Mesenchymal stem cell (in vitro differentiated cells and primary cell): ENCODE measurements at places on chromosomes 11 and 22.

DNA sequence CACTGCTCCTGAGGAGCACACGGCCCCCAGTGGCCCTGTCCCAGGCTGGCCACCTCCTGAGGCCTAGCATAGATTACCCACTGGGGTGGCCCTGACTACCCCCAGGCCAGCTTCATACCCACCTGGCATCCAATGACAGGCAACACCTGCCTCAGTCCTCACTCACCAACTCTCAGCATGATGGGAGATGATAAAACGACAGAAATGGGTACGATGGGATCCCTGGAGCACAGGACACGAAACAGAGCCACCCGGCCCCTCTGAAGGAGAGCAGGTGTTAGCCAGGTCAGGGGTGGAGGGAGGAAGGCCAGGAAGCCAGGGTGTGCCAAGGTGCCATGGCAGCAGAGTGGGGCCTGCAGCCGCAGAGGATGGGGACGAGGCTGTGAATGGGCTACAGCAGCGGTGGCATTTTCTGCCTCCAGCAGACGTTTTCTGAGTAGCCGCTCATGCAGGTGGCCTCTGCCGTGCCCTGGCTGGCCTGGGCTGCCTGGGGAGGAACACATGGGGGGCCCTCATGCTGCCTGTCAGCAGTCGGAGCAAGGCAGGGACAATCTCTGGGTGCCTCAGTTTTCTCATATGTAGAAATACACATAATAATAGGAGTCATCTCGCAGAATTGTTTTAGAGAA is 50.2 kb upstream of the FGF3 start:
- no peak for DNase-seq

GRCh38 chr11:3092603-3093141 is 35.4 kb upstream of the CARS1 start:
- no peak for DNase-seq

- DNase-seq = no peak
These were observed 30.5 kb upstream of the PPARA start for GRCh38 chr22:46119729-46120419.

- no peak for DNase-seq
These were observed 710 bp upstream of the DGCR2 start for GRCh38 chr22:19122752-19123492.

GRCh38 chr11:74691755-74692154 is 39.5 kb downstream of the CHRDL2 start:
- DNase-seq = no peak

DNA sequence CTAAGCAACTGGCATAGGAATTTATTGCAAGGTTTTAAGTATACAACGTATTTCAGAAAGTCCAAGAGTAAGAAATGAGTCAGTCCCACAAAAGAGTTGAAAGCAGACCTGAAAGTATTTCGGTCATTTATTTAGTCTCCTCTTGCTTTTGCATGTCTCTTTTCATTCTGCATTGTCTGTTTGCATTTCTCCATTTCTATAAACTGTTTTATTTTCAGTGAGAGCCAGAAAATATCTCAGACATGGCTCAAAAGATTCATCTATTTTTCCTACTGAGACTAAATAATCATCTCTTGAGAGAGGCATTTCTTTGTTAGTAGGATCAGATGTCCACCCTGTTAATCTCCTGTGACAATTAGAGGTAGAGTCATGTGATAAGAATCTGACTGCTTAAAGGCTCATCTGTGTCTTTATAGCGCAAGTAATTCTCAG is 219.1 kb upstream of the CCDC179 start:
- peak; percentile 45 for DNase-seq

- DNase-seq = no peak
These were observed 83.5 kb upstream of the THY1 start for GRCh38 chr11:119506436-119506835.

DNA sequence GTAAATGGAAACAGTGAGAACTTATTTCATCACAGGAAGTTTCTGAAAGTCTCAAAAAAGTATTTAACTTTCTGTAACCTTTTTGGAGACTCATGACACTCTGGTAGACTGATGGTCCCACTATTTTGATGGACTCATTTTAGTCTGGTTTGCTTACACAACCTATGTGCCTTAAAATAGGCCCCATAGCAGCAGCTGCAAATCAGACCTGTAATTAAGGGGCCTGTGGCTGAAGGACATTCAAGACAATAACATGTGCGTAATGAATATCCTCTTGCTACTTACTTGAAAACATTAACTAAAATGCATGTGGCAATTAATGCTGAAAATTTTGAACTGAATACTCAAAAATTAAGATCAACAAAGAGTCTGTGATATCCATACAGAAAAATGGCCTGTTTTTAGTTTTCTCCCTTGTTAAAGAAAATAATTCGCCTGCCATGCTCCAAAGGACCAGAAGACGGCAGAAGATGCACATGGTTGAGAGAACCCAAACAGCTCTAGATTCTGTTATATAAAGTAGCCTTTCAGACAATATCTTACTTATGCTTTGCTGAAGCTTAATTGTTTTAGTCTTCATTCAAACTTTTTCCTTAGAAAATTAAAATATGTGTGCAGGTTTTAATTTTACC is 568.5 kb downstream of the KCNA4 start:
- DNase-seq = peak; percentile 17

DNA sequence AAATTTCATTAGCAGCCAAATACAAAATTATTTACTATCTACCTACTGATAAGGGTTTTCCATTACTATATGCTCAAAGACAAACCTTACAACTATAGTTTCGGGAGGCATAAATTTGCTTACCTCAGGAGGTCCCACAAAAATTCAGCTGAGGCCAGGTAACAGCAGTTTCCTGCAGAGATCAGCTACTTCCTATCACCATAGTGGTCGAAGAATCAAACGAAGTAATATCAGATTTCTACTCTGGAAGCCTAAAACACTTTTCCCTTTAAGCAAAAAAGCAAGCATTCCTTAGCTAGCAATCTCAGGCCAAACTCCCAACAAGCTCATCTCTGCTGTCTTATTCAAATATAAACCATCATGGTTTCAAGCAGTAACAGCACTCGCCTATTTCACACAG is 3.1 kb downstream of the NAP1L4 start:
- peak; percentile 23 for DNase-seq

DNA sequence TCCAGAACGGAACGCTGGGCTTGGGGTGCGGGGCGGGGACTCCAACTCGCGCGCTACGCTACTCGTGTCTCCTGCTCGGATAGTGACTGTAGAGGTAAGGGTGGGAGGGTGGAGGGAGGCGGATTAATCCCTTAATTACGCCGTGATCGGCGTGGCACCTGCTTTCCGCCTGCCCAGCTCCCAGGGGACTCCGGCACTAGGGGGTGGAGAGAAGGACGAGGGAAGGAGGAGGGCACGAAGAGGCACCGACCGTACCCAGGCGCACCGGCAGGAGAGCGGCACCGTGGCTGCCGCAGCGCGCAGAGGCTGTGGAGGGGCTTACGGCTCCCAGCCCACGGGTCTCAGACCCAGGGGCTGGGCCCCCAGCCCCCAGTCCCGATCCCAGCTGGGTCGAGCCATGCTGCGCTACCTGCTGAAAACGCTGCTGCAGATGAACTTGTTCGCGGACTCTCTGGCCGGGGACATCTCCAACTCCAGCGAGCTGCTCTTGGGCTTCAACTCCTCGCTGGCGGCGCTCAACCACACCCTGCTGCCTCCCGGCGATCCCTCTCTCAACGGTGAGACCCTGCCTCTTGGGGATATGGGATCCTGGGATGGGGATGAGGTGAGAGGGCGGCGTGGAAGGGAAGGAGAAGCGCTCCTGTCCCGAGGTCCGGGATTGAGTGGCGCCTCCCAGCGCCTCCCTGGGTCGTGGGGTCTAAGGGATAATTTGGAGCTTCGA is at the start of gene ROBO3:
Gene ROBO3 (plus strand): TSS at position 252 of the 721 bp plus-strand sequence. CDS start 146 bp downstream, at position 398.
- DNase-seq = peak; percentile 26

DNA sequence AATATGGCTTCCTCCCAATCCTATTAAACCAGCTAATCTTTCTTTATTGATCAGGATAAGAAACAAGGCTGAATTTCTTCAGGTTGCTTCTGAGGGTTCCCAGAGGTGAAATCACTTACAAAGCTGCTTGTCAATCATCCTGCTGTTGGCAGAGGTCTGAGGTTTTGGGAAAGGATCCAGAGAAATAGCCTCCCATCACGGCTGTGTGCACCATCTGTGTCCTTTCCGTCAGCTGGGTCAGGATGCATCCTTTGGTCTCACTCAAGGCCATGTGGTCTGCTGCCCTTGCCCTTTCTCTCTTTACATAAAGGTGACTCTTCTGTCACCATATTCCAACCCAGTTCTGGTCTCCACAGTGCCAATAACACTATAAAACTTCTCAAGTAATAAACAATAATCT is 113.4 kb upstream of the TEAD1 start:
- no peak for DNase-seq

DNA sequence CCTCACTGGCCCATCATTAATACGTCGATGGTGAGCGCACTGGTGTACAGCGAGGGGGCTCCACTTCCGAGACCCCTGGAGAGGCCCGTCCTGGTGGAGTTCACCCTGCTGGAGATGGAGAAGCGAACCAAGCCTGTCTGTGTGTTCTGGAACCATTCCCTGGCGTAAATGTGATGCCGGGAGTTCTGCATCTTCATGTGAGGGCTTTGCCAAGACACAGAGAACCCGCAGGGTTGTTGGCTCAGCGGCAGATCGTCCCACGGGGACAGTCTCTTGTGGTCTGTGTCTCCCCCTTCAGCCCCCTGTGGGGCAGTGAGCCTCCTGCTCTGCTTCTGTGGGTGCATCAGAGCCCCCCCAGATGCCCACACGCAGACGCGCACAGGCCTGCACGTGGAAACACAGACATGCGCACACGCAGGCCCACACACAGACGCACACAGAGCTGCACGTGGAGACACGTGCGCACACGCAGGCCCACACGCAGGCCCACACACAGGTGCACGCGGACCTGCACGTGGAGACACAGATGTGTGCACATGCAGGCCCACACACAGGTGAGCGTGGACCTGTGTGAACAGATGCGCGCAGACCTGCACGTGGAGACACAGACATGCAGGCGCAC is 55.8 kb upstream of the PRODH start:
- no peak for DNase-seq

- no peak for DNase-seq
These were observed 12.6 kb upstream of the MTFP1 start for GRCh38 chr22:30413001-30413400.

GRCh38 chr11:116970485-116971292 is 127.5 kb downstream of the SIK3 start:
- peak; percentile 17 for DNase-seq

DNA sequence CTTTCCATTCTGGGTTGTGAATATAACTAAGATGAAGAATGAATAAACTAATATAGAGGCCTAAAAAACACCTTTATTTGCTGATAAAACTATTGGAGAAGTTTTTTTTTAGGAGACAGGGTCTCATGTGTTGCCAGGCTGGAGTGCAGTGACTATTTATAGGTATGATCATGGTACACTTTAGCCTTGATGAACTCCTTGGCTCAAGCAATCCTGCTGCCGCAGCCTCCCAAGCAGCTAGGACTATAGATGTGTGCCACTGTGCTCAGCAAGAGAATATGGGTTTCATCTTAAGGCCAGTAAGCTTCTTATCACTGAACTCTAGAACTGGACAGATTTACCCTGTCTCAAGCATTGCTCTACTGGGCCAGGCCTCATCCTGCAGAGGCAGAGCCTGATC is 26.6 kb downstream of the CCDC90B start:
- DNase-seq = no peak

DNA sequence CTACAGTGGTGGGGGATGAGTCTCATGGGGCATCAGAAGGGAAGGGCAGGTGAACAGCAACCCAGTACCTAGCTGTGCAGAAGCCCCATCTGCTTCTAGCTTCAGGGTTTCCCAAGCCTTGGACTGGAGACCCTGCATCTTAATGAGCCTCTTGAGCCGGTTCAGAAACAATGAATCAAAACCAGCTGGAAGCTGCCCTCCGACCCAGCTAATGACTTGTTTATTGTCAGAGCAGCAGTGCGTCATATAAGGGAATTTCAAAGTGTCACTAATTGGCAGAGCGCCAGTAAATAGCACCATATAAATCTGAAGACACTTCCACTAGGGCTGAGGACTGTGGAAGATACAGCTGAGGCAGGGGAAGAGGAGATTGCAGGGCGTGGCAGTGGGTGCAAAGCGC is 57.5 kb downstream of the RPUSD4 start:
- peak; percentile 89 for DNase-seq

DNA sequence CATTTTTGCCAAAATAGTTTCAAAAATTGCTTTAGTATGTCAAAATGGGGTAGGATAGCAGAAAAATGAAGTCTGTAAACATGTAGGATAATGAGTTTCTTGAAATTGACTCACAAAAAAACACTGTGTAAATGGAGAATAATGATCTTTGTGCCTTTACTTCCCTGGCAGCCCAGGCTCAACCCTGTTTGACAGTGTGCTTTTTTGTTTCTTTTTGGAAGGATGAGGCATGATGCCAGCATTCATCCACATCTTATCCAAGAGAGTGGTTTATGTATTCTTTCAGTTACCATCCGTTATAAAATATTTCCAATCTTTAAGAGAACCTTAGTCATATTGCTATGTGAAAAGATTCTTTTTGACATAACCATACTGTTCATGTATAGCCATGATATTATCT is 70.6 kb downstream of the ARHGAP42 start:
- DNase-seq = no peak

- no peak for DNase-seq
These were observed 664.1 kb upstream of the ANO3 start for GRCh38 chr11:25667871-25668270.

GRCh38 chr11:65595543-65596281 is at the start of gene KCNK7:
TSS of gene KCNK7 (minus strand) at chr11:65595800. CDS start at chr11:65595772, 28 bp downstream.
- no peak for DNase-seq

GRCh38 chr11:131606811-131607335 is 236.5 kb downstream of the NTM start:
- no peak for DNase-seq

GRCh38 chr11:2516276-2517015 is 71.6 kb downstream of the KCNQ1 start:
- DNase-seq = no peak

GRCh38 chr11:106021967-106022794 is at the start of gene MSANTD4:
TSS of gene MSANTD4 (minus strand) at chr11:106022240. CDS start at chr11:106010917, 11,323 bp downstream.
- peak; percentile 100 for DNase-seq

DNA sequence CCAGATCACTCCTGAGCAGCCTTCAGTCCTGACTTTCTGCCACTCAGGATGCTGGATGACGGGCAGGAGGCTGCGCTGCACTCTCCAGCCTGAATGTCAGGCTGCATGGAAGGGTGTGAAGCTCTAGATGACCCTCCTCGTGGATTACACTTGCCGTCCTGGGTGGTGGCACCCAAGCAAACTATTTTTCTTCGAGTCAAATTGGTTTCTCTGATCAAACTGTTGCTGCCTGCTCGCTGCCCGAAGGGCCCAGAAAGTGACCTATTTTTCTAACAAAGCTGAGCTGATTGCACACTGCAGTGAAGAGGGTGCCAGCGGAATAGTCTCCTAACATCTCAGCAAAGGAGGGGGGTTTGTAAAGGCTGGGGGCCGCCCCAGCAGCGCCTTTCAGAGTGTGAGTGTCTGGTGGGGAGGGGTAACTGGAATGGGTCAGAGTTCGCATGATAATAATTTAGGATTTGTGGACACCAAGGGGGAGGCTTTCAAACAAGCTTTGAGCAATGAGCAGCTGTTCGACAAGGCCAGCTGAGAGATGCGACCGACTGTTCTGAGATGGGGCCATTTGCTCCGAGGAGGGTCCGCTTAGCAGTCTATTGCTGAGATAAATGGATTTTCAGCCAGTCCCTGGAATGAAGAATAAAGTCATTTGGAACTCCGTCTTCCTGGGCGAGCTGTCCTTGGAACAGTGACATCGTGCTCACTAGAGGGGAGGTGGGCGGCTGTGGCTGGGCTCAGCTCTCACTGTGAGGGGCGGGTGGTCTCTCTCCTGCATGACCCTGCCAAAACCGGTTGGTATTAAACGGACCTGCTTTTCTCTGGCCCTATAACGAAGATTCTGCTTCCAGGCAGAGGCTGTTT is 537.6 kb downstream of the BRD1 start:
- no peak for DNase-seq
